Right forelimb (tissue), 1 donor: ENCODE measurements at places on chromosomes 12 and 14.

DNA sequence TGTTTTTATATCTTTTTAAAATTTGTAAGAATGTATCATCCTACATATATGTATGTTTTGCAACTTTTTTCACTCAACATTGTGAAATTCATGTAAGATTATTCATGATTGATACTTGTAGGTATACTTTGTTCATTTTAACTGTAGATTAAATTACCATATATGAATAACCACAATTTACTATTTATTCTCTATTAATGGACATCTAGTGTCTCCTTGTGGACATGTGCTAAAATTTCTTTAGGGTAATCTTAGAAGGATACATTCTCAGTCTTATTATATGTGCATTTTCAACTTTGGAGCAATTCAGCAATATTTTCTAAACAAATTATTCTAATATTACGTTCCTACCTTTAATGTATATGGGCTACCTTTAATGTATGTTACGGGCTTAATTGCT lies 192.4 kb downstream of the FUT8 start:
- DNase-seq, result no peak

- no peak for DNase-seq
Measured at GRCh38 chr12:66603461-66603860, 75.4 kb downstream of the GRIP1 start.

DNA sequence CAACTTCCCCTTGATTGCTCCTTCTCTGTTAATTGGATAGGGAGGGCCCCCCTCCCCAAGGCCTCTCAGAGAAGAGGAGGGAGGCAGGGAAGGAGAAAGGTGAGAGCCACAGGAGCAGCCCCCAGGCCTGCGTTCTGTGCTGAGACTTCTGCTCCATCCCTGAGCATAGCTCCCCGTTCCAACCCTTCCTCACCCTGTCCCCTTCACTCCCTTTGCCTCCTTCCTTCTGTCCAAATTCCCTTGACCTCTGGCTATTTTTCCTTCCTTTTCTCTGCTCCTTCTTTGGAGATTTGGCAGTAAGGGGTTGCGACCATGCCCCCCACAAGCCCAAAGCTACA lies 788 bp upstream of the ASIC1 start:
- no peak for DNase-seq

DNA sequence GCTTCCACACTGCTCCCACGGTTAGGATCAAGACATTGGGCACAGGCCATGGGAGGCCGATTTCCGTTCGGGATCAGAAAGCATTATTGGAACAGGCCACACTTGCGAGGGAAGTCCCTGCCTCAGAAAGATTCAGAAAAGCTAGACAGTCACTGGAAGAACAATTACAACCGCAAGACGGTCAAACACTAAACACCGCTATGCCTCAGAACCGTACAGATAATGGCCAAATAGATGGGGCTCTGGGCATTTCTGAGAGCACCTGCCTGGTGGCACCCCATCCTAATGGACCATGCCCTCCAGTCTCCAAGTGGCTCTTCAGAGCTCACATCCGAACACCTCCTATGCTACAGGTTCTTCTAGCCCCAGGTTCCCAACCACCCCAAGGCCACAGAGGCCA lies 42.0 kb downstream of the SSH1 start:
- no peak for DNase-seq

DNA sequence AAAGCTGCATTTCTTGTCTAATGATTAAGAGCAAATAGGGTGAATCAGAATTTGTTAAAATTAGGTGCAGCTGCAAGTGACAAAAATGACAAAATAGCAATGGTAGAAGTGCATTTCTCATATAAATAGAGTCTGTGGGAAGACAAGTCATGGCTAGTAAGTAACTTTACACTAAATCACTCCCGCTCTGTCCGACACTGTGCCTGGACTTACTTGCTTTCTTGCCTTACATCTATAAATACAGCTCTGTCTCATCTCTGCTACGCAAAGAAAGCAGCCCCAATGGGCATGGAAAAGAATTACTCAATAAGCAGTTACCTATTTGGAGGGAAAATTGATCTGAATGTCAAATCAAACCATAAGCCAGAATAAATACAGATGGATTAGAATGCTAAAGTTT lies 245.4 kb upstream of the KRR1 start:
- DNase-seq, result no peak

GRCh38 chr14:52014601-52015267 lies 25.4 kb downstream of the RTRAF start:
- no peak for DNase-seq
